ENCODE measurements at places on chromosomes 7 and 10.
A peak's percentile ranks its signal among the peaks of the same experiment; 100 is the strongest.

- DNase-seq: no peak
Observed at GRCh38 chr10:86064219-86064618, 302.4 kb downstream of the GRID1 start.

- no peak for DNase-seq
Observed at GRCh38 chr7:7565746-7566650, 686 bp upstream of the MIOS start.

- DNase-seq: no peak
Observed at GRCh38 chr7:75854233-75854632, 24.6 kb upstream of the RHBDD2 start.

- DNase-seq: no peak
Observed at GRCh38 chr10:112779025-112779770, 170.8 kb upstream of the TCF7L2 start.

DNA sequence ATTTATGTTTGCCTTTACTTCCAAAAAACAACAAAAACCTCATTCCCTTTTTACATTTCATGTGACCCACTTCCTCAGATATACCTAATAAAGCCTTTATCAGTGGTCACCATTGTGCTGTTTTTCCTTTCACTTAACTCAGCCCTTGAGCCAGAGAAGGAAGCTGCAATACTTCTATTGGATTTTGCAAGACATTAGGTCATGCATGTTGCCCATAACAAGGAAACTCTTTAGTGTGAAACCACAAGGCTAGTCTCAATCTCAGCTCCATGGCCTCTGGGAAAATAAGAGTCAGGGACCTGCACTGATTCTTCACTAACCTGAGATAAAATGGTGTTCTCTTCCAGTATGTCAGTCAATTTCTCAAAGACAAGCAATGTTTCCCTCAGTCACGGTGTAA lies 27.8 kb downstream of the STEAP4 start:
- DNase-seq: no peak

- DNase-seq: no peak
Observed at GRCh38 chr7:33075818-33076518, 13.4 kb upstream of the NT5C3A start.

DNA sequence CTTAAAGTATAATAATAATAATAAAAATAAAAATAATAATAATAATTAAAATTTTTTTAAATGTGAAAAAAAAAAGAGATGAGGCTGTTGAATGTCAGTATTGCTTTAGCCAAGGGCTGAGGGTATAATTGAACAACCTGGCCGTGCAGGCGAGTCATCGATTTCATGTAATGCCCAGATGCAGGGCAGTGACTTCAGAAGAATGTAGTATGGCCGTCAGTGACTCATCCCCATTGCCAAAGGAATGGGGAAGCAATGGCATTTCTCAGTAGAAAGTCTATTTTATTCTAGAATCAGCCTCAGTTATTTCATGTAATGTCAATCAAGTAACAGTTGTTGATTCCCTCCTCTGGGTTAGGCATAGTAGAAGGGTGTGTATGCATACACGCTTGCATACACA lies 516.4 kb downstream of the GLRX3 start:
- no peak for DNase-seq

GRCh38 chr10:18479502-18479901 lies 171.9 kb downstream of the NSUN6 start:
- no peak for DNase-seq

GRCh38 chr7:147999962-148000361 lies 590.6 kb upstream of the C7orf33 start:
- no peak for DNase-seq

GRCh38 chr10:62541811-62542210 lies 167.6 kb downstream of the ZNF365 start:
- no peak for DNase-seq

DNA sequence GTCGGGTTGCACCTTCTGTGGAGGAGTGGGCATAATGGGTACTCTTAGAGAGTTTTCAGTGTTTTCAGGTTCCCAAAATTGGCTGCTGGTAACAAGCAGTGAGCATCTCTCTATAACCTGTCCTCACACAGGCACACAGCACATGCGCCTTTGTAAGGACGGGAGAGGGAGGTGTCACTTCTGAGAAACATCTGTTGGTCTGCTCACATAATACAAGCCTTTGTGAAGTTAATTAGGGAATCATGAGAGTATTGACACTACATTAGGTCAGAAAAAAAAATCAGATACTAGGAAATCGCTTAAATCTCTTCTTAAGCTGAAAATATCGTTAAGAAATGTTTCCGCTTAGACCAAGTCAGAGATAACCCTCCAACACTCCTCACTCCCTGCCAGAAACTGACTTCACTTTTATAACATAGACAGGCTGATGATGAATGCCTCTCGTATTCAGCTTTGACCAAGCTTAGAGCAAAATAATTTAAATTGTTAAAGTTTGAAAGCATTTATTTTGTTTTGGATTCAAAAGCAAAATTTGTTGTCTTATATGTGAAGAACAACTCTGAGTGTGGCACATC lies 769.7 kb downstream of the TNS3 start:
- DNase-seq: no peak

DNA sequence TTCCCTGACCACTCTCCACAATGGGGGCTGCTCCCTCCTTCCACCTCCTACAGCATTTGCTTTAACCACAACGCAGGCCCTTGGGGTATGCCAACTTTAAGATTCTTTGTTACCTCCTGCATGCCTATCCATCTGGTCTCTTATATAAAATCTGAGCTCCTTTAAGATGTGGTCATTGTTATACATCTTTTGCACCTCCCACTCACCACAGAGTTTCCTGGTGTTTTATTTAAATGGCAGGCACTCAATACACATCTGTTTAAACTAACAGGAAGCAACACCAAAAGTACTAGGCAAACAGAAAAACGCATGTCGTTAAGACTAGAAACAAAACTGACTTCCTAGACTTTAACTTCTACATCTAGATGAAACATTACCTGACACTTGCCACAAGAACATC lies 36.3 kb downstream of the SLC25A13 start:
- peak; percentile 12 for DNase-seq

DNA sequence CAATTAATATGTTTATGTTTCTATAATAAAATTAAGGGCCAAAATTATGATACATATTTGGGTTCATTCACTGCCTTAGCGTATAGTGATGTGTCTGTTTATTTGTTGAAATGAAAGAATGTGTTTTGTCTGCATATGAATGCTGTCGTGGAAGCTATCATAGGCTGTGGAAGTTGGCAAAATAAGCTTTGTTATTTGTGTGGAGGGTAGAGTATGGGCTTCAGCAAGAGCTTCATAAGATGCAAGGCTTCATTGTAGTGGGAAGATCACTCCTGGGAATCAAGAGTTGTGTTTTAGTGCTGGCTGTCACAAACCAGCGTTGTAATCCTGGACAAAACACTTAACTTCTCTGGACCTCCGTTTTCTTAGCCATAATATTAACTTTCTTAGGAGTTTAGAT lies 2.5 kb downstream of the SLK start:
- no peak for DNase-seq

DNA sequence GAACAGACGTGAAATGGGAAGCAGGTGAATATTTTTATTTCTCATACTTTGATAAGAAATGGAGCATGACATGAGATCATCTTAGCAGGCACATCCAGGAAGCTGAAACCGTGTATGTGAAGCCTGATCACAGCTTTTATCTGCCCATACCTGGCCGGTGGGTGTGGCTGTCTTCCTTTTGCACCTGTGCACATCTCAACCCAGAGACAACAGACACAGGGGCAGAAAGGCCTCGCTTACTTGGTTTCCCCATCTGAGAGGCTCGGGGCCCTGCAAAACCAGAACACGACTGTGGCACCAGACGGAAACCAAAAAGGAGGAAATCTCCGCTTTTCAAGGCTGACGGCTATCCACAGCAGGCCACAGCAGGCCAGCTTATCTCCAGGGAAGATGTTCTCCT lies 116.4 kb downstream of the TCERG1L start:
- no peak for DNase-seq

- no peak for DNase-seq
Observed at GRCh38 chr7:53048638-53049037, 13.2 kb downstream of the POM121L12 start.

DNA sequence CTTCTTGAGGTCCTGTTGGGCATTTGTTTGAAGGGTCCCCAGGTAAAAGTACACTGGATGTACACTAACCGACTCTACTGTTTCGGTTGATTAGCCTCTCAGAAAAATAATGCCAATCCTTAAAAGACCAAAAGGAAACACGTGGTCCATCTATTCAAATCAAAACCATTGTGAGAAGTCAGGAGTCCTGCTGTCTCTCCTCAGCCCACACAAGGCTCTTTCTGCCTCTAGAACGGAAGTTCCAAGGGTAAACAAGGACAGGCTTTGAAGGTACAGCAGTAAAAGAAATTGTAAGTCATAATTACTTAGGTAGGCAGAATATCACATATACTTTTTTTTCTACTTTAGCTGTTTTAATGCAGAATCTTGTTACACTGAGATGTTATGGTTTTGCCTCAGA lies 71.7 kb upstream of the TPK1 start:
- peak; percentile 1 for DNase-seq

- no peak for DNase-seq
Observed at GRCh38 chr10:3699916-3700315, 85.1 kb downstream of the KLF6 start.

- no peak for DNase-seq
Observed at GRCh38 chr7:80128918-80129317, 5.7 kb upstream of the GNAI1 start.

- DNase-seq: no peak
Observed at GRCh38 chr10:3766046-3766756, 18.8 kb downstream of the KLF6 start.

All from GM18507 (cell line).